ENCODE measurements at places on chromosomes 6 and 20.

DNA sequence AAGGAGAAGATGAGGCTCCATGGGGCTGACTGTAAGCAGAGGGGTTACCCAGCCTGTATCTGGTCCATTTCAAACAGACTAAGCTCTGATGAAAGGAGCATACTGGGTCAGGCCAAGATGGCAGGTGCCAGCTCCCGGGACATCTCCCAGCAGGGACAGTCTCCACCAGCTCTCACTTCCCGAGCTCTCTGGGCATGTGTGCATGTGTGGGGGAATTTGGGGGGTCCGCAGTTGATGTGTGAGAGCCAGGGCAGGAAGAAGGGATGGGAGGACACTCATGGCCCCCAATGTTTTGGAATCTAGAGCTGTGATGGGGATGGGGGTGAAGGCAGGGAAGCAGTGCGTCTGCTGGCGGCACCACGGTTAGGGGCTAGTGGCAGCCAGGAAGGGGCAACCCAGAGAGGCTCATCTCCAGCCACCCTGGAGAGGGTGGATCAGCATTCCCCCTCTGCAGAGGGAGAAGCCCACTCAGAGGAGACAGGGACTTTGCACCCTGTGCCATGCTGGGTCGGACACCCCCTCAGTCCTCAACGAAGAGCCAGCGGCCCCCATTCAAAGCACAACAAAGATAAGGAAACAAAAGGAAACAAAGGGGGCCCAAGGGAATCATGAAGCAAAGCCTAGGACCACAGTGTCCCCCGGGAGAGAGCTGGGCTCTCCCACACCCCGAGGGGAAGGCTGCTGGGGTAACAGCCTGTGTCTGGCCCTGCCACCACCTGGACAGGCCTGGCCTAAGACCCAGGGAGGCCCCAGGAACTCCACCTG, 52.4 kb downstream of the DSTN start:
- no peaks in the 10 kb centered on the region for H3K4me1 ChIP-seq
- no peak for DNase-seq
- peaks cover 5% of the 10 kb centered on the region for H3K36me3 ChIP-seq

DNA sequence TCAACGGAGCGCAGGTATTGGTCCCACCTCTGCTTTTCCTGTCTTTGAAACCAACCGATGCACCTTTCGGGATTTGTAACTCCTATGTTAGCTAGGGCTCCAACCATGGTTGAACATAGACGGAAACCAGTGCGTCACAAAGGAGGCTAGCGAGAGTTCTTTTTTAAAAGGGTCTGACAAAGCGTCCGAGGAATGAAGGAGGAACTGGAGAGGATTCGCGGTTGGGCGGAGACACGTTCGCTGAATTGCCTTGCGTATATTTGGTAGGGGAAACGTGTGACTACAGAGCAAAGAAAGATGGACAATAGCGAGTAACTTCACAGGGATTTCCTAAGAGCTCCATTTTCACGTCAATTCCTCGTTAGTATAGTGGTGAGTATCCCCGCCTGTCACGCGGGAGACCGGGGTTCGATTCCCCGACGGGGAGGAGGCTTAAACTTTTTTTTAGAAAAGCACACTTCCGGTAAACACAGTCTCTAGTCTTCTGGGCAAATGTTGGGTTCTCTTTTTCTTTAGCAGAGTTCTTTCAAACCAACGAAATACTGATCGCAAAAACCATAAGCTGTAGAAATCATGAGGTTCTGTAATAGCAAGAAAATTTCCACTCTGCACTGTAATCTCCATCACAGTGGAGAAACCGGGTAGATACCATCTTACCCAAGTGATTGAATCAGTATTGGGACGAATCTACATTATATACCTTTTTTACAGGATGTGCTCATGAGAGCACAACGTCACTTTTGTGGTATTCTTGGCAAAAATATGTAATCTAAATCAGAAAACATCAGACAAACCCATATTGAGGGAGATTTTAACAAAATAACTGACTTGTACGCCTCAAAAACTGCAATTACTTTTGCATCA, 6.6 kb upstream of the ZNF184 start:
- DNase-seq = peak; percentile 90
- H3K4me1 ChIP-seq = peaks cover 6% of the 10 kb centered on the region
- no peak overlapping the region for H3K27ac ChIP-seq

GRCh38 chr6:15882915-15883314, 220.1 kb upstream of the DTNBP1 start:
- no peak for DNase-seq
- no peak overlapping the region for H3K27ac ChIP-seq
- H3K27me3 ChIP-seq = no peaks in the 10 kb centered on the region
- H3K4me3 ChIP-seq = no peak overlapping the region

DNA sequence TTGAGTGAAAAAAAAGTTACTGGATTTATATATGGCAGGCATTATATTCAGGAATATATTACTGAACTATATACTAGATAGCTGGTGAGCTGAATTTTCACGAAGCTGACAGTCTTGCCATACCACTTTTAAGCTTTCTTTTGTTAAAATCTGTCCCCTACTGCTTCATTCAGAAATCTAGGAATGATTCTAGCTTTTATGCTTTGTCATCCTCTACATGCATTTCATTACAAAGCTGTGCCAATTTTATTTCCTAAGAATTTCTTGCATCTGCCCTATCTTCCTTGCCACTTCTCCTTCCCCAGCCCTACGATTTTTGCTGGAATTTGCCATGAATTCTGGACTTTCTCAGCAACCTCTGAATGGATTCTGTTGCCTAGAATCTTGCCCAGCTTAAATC, 158.5 kb upstream of the ADGRB3 start:
- no peak overlapping the region for H3K4me3 ChIP-seq
- H3K27ac ChIP-seq = no peak overlapping the region
- DNase-seq = no peak
- H3K27me3 ChIP-seq = no peaks in the 10 kb centered on the region
- no peaks in the 10 kb centered on the region for H3K4me1 ChIP-seq
- no peaks in the 10 kb centered on the region for H3K36me3 ChIP-seq

DNA sequence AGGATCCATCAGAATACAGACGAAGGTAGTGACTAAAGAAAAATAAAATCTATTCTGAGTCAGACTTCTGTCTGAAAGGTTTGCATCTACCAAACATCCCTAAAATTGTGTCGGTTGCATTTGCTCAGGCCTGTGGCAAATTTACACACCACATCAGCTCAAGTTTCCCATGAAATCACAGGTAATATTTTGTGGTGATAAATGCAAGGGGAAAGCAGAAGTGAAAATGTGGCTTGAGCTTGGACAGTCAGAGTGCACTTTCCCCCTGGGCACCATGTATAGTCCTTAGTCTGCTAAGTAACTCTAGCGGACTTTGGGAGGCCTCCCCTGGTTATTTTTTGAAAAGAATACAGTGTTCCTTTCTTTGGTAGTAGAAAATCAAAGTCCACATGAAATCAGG, 159.1 kb downstream of the PKHD1 start:
- no peaks in the 10 kb centered on the region for H3K27me3 ChIP-seq
- no peak for DNase-seq
- H3K27ac ChIP-seq = no peak overlapping the region
- no peaks in the 10 kb centered on the region for H3K4me1 ChIP-seq
- H3K36me3 ChIP-seq = no peaks in the 10 kb centered on the region

DNA sequence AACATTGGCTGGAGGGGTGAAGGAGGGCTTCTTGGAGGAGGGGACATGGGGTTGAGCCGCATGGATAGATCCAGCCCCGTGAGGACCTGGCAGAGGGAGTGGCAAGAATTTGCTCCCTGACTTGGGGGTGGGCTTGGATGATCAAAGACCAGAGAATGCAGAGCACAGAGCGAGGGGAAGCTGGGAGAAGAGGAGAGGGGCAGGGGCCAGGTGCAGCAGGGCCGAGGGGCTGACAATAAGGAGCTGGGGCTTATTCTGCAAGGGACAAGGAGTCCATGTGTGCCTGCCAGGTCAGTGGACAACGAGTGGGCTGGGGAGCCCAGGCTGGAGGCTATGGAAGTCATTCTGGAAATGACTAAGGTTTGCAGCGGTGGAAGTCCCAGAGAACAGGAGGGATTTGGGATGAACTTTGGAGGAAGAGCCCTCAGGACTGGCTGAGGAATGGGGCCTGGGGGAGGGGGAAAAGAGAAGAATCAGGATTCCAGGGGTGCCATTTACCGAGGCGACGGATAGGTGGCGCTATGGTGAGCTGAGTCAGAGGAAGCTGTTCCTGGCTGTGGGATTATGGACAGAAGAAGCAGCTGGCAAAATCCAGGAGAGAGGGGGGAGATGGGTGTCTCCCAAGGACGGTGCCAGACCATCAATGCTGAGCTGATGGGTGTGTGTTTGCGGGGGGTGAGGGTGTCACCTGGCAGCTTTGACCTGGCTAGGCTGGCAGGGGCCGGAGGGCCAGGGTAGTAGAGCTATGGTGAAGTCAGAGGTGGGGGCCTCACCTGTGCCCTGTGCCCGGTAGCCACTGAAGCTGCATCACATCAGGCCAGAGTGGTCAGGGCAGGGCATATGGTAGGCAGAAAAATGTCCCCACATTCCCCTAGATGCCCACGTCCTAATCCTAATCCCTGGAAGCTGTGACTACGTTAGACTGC, 7.8 kb downstream of the KCNG1 start:
- no peak overlapping the region for H3K27ac ChIP-seq
- no peaks in the 10 kb centered on the region for H3K4me1 ChIP-seq
- H3K4me3 ChIP-seq = no peak overlapping the region

GRCh38 chr6:31826793-31827285, 699 bp upstream of the HSPA1B start:
- H3K27me3 ChIP-seq = no peaks in the 10 kb centered on the region
- peaks cover 13% of the 10 kb centered on the region for H3K36me3 ChIP-seq
- H3K27ac ChIP-seq = peak overlapping the region; percentile 97

- H3K36me3 ChIP-seq = no peaks in the 10 kb centered on the region
- no peak overlapping the region for H3K4me3 ChIP-seq
- no peak for DNase-seq
- peaks cover 3% of the 10 kb centered on the region for H3K27me3 ChIP-seq
- H3K4me1 ChIP-seq = no peaks in the 10 kb centered on the region
Observed at GRCh38 chr20:36541768-36542488, 609 bp downstream of the MYL9 start.

DNA sequence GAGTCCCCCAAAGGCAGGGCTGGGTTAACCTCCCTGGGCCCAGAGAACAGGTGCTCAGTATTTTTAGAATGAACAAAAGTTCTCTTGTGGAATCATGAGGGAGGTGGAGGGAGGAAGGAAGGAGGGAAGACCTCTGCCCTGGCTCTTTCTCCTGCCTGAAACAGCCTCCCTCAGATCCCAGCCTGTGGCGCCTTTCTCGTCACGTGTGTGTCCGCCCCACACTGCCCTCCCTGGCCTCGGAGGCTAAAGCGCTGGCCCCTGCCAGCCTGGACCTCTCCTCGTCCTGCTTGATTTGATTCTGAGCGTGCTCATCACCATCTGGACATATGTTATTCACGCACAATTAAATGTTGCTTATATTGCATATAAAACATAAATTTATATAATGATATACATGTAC, 40.9 kb downstream of the PHACTR3 start:
- no peak for DNase-seq
- no peak overlapping the region for H3K4me3 ChIP-seq
- no peaks in the 10 kb centered on the region for H3K4me1 ChIP-seq
- H3K27me3 ChIP-seq = peaks cover 6% of the 10 kb centered on the region
- no peak overlapping the region for H3K27ac ChIP-seq

- no peak overlapping the region for H3K4me3 ChIP-seq
- DNase-seq = no peak
- H3K27ac ChIP-seq = no peak overlapping the region
- H3K27me3 ChIP-seq = no peaks in the 10 kb centered on the region
- H3K36me3 ChIP-seq = no peaks in the 10 kb centered on the region
Observed at GRCh38 chr20:52943185-52943841, 28.8 kb upstream of the TSHZ2 start.

GRCh38 chr6:10837009-10837621, 1.2 kb downstream of the MAK start:
- no peaks in the 10 kb centered on the region for H3K36me3 ChIP-seq
- peaks cover 17% of the 10 kb centered on the region for H3K4me1 ChIP-seq
- H3K27ac ChIP-seq = no peak overlapping the region
- peaks cover 45% of the 10 kb centered on the region for H3K27me3 ChIP-seq
- no peak for DNase-seq

DNA sequence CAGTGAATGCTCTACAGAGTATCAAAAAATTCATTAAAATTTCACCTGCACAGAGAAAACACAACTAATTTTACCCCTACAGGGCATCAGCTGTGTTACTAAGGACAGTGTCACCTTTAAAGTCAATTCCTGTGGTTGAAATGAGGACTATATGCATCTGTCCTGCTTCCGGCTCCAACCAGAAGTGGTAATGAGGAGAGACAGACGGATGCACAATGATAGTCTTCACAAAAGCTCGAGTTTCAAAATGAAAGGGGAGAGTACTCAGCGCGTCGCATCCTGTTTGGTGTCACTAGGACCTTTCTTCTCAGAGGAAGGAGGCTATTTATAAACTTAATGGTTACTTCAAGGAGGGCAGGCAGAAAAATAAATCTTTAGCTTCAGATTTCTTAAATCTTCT, 86.5 kb downstream of the LYRM4 start:
- H3K4me1 ChIP-seq = peaks cover 51% of the 10 kb centered on the region
- no peaks in the 10 kb centered on the region for H3K27me3 ChIP-seq
- peak overlapping the region; percentile 48 for H3K4me3 ChIP-seq
- H3K27ac ChIP-seq = peak overlapping the region; percentile 77

DNA sequence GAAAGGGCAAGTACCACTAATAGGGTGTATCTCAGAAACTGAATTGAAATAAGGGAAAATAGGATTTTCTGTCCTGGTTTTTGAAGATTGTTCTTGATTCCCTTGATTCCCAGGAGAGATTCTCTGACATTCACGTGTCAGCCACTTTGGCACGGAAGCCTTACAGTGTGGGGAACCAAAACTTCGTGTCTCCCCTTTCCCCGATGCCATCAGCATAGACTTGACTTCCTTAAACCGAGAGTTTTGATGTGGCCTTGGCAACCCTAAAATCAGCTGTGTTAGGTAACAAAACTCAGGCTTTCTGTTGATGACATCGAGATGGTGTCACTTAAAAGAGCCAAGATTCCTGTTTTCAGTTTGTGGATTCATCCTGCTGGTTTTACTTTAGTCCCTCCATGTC, 7.5 kb downstream of the HMGN4 start:
- peak overlapping the region; percentile 39 for H3K27ac ChIP-seq
- no peaks in the 10 kb centered on the region for H3K27me3 ChIP-seq
- peaks cover 33% of the 10 kb centered on the region for H3K4me1 ChIP-seq
- H3K36me3 ChIP-seq = peaks cover 28% of the 10 kb centered on the region
- DNase-seq = no peak

- no peaks in the 10 kb centered on the region for H3K27me3 ChIP-seq
- DNase-seq = no peak
- H3K36me3 ChIP-seq = no peaks in the 10 kb centered on the region
- H3K4me3 ChIP-seq = no peak overlapping the region
Observed at GRCh38 chr6:135870722-135871121, 19.2 kb downstream of the PDE7B start.

DNA sequence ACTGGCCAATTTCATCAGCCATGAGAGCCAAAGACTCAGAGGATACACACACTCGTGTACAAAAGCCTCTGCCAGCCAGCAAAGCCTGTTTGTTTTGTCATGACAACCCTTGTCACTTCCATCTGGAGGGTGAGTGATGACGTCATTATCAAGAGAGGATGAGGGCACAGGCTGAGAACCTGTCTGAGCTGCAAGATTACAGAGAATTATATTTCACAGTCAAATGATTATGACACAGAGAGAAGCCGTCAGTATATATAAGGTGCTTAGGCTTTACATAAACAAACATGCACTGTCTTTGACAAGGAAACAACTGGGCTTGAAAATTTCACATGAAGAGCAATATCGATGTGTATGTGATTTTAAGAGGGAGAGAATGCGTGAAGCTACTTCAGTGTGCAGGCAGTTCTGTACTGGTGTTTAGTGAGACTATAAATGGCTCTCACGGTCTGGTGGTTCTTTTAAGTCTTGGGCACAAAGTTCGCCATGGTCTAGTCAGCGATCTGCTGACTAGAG, 36.5 kb upstream of the BCLAF1 start:
- H3K4me1 ChIP-seq = no peaks in the 10 kb centered on the region
- no peaks in the 10 kb centered on the region for H3K36me3 ChIP-seq
- no peak overlapping the region for H3K27ac ChIP-seq
- H3K27me3 ChIP-seq = no peaks in the 10 kb centered on the region
